CD4-positive, alpha-beta T cell (primary cell): ENCODE measurements at places on chromosomes 3 and 15.

DNA sequence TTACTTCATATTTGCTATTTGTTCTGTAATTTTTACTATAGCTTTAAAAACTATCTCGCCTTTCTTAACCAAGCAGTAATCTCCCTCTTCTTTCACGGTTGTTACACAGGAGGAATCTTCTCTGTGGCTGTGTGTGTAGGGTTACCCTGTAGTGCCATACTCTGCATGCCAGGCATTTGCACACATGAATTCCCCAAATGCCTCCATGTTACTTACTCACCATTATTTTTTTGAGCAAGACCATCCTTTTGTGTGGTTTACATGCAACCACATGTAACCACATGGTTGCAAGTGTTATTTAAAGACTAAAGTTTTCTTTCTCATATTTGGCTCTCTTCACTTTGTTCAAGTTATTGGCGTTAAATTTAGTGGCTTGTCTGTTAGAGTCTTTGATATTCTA, 45.5 kb downstream of the HPS3 start:
- DNase-seq: no peak

GRCh38 chr15:62068810-62069167, 2.0 kb downstream of the C2CD4A start:
- DNase-seq: no peak

GRCh38 chr3:157100096-157100477, 59.9 kb downstream of the CCNL1 start:
- no peak for DNase-seq

- DNase-seq: no peak
Observed at GRCh38 chr15:50330921-50331320, 24.1 kb downstream of the GABPB1 start.

GRCh38 chr3:128311441-128311844, 155.2 kb downstream of the DNAJB8 start:
- DNase-seq: no peak

DNA sequence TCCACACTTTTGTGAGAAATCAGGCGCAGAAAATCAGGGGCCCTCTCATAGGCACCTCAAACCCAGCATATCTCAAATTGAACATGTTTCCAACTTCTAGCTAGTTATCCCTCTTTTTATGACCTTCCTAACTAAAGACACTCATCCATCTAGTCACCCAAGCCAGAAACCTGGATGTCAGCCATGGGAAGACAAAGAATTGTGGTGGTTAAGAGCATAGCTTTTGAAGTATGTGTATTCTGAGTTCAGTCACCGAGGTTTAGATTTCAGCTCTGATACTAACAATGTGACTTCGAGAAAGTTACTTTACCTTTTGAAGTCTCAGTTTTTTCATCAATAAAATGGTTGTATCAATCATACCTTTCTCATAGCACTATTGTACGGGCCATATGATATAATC, 495.5 kb downstream of the NLGN1 start:
- no peak for DNase-seq

DNA sequence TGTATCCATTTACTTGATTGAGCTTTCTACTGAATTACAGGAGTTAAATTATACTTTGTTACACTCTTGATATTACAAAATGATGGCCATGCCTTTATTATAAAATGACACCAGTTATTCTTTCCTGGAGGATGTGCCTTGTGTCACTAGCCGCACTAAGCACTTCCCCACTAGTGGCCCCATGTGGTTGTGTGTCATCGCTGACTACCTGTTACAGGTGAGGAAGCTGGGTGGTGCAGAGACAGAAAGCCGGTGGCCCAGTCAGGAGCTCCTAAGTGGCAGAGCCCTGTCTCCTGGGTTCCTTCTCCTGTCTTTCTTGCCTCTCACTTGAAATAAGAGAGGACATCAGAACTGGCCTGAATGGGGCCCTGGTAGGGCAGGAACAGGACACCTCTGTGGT, 96.8 kb downstream of the IGF1R start:
- DNase-seq: no peak

DNA sequence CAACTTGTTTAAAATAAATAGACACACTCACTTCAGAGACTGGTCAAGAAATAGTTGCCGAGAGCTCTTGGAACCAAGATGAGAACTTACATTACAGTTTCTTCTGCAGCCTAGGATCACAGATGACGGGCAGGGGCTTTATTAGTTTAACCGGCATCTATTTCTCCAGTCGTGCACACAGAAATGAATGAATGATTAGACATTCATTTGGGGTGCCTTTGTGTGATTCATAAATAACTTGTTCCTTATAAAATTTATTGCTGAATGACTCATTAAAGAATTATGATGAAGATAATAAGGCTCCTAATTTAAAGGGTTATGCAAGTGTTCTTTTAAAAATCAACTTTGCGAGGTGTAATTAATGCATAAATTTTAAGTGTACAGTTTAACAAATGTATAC, 20.8 kb downstream of the NFKBIZ start:
- DNase-seq: no peak

DNA sequence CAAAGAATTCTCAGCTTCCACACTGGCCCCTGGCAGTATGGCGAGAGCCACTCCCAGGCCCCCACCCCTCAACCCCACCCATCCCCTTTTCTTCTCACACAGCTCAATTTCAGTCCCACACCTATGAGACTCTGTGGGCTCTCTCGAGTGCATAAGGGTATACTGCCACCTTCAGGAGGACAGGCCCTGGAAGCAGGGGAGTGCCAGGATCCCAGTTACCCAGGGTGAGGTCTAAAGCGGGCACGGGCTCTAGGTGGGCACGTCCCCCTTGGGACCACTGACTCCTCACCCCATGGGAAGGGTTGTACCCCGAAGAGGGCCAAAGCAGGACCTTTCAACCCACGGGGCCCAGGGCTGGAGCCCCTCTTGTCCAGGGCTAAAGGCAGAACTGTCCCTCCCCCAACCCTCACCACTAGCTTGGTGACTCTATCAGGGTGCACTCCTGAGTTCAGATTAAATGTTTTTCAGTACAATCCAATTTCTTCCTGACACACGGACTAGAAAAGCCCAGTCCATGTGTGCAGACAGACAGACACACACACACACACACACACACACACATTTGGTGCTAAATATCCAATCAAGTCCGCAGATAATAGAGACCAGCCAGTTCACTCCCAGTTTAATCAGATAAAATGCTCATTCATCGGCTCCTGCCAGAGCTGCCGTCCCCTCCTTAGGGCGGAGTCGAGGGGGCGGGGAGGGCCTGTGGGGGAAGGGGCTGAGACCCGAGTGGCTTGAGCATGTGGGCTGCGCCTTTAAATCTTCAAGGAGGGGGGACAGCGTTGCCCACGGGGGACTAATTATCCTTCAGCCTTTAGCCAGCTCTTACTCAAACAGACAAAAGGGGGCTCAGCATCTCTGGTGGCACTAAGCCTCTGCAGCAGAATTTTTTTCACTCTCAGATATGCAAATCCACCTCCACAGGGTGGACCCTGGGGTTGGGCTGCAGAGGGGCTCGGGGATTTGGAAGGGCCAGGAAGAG, 59.3 kb downstream of the CYP11A1 start:
- DNase-seq: no peak

DNA sequence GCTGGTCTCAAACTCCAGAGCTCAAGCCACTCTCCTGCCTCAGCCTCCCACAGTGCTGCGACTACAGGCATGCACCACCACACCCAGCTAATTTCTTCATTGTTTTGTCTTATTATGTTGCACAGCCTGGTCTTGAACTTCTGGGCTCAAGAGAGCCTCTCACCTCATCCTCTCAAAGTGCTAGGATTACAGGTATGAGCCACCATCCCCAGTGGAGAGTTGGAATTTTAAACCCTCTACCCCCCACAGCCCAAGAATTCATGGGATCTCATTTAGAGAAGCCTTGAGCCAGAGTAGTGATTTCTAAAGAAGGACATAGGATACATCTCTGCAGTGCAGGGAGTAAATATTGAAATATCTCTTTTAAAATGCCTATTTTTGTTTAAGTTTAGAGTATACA, 221.1 kb downstream of the CACNA2D3 start:
- no peak for DNase-seq

DNA sequence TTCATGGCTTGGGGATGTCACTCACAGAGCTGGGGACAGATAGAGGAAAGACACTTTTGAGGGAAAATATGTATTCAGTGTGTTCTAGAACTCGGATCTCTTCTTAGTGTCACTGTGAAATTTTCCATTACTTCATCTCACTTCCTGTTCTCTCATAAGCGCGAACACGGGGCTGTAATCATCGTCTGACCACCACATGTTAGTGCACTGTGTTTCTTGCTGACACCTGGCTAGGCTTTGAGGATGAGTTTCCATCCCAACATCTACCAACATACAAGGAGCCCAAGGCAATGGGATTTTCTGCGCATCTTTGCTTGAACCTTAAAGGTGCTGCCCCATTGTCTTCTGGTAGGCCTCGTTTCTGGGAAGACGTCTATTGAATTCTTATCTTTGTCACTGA, 84.0 kb downstream of the LIPC start:
- DNase-seq: no peak

DNA sequence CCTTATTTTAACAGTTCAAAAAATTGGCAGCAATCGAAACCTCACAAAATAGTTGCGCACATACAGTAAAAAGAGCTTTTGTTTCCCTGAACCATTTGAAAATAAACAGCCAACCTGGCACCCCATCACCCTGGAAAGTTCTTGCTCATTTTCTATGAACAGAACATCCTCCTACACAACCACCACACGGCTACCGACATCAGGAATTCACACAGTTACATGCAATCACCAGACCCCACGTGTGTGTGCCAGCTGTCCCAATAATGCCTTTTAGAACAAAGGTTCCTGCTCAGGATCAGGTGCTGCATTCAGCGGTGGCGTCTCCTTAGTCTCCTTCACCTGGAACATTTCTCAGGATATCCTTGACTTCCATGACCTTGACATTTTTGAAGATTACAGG, 186.5 kb downstream of the KLF13 start:
- DNase-seq: no peak

DNA sequence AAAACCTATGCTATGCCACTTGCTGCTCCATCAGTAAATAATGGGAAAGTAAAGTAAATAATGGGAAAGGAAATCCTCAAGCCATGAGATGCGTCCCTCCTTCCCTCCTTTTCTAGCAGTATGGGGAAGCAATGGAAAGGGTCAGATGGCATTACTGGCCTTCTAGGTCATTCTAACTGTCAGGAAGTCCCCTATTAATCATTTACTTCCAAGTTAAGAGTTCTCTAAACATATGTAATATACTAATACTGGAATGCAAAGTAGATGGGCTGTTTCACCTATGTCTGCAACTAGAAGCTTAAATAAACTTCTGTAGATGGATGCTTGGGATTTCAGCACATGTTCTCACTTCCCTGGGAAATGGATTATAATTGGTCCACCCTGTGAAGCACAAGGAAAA, 55.9 kb downstream of the MDFIC2 start:
- DNase-seq: no peak

GRCh38 chr3:142035308-142035922, 113.9 kb downstream of the TFDP2 start:
- no peak for DNase-seq

DNA sequence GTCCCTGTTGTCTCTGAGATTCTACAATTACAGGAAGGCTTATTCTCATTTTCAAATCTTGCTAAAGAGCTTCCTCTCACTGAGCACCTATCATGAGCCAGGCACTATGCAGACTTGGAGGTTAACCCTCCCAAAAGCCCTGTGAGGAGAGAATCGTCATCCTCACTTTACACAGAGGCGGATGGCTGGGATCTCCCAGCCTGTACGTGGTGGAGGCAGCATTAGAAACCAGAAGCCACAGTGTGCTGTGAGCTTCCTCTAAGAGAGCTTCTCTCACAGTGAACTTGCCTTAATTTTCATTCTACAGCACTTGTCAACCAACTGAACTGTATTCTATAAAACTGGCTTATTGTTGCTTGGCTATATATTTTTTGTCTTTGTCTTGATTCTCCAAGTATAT, 6.1 kb upstream of the DGKG start:
- DNase-seq: no peak

DNA sequence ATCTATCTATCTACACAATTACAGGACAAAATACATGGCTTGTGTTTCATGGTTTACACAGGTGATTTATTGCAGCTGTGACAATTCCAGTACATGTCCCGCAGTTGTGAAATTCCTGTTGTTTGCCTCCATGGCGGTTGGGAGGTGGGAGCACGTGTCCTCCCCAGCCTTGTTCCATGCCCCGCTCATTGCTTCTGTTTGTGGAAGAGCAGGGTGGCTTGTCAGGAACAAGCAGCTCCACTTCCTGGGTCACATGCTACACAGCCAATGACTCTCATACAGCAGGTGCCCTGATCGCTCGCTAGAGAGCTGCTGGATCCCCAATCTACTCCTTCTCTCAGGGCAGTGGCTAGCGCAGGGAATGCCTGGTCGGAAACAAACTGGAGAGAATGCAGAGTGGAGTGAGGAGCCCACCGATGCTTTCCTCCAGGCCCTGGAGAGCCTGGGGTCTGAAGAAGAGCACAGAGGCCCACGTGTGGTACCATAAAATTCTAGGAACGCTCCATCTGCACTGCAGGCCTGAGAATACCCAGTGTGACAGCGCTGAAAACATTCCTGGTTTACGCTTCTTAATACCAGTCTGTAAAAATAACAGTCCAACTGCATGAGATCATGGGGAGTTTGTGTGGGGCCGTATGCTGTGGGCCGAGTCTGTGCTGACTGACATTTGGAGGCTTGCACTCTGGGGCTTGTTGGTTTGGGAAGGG, 270.6 kb upstream of the RGMA start:
- DNase-seq: no peak

GRCh38 chr15:66409565-66410108, 22.9 kb downstream of the MAP2K1 start:
- no peak for DNase-seq

- no peak for DNase-seq
Observed at GRCh38 chr15:36499412-36500389, 79.7 kb upstream of the CDIN1 start.

DNA sequence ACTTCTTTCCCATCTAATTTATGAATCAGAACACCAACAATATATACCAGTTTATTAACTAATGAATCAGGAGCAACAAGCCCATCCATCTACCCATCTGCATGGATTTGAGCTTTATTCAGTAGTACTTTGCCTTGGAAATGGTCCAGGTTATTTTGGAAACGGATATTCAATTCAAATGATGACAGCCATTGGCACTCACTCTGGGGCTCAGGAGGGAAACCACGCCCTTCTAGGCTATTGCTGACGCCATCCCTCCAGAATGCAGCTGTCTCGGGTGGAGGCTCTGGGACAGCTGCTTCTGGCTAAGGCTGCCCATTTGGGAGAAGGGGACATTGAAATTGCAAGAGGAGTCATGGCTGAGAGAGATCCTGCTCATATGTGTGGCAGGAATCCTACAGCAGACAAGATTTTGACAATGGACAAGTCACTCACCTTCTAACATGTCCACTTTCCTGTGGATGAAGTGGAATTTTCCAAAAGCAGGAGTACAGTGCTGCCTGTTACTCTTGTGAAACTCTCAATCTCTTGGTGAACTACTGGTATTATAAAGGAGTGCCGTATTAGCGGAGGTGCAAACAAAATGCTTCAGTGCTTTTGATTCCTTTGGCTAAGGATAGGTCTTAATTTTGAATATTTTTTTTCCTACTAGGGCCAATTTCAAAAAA, 29.3 kb upstream of the TRAK1 start:
- no peak for DNase-seq

- no peak for DNase-seq
Observed at GRCh38 chr3:140205598-140205997, 270.6 kb downstream of the CLSTN2 start.
